Fibroblast of lung (primary cell): ENCODE measurements at places on chromosomes 4 and X.

- peak; percentile 70 for DNase-seq
Measured at GRCh38 chr4:186132577-186133242, 28.2 kb downstream of the FAM149A start.

DNA sequence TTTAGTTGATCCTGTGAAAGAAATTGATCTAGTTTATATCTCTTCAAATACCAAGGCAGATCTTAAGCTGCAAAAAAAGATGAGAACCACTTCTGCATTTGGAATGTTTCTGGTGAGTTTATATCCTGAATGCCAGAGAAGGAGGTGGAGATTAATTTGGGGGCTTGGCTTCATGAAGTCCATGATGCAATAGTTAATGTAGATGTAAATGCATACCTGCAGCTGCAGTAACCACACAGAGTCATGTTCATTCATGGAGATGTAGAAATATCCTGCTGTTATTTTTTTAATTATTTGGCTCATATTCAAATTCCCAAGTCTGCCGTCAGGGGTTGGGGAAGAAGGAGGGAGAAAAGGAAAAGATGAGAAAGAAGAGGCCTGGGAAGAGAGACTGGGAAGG, at the start of gene SULT1E1:
SULT1E1 (minus strand) TSS at position 94 of the 400 bp plus-strand sequence. CDS start 2,501 bp downstream, outside the sequence.
- DNase-seq, result peak; percentile 51

DNA sequence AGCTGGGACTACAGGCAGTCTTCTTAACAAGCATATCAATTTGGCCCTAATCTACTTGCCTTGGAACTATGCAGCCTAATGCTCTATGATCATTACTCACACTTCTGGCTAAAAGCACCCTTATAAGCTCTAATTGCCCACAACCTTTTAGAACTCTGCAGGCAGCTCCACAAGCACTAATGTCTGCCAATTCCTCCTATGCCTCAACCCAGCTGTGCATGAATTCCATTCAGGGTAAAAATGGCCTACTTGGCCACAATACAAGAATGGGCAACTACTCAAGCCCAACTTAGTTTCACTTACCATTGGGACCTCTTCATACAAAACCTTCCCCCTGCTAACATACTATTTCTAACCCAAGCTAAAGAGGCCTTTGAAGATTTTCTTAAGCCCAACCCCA, 51.7 kb downstream of the ZNF718 start:
- no peak for DNase-seq

- peak; percentile 91 for DNase-seq
Measured at GRCh38 chrX:151825925-151826485, 86.7 kb upstream of the MAGEA4 start.

DNA sequence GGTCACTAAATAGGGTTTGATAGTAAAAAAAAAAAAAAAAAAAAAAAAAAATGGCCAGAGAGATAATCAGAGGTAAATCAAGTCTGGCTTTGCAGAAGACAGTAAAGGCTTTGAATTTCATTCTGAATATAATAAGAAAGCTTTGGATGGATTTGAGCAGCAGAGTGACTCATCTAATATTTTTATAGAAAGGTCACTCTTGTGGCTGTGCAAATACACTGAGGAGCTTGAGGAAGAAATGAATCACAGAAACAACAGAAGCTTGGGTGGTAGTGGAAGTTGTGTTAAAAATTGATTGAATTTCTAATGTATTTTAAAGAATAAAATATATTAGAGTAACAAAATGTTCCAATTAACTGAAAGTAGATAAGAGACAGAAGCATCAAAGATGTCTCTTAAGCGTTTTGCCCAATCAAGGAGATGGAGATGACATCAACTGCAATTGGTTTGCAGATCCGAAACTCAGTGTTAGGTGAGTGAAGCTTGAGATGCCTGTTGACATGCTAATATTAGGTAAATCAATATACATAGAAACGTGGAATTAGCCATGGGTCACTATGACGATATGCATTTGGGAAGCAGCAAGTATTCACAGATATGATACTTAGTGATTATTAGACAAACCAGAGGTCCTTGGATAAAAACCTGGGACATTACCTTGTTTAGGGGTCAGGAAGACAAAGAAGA, 280.5 kb downstream of the GPM6A start:
- DNase-seq, result peak; percentile 58

DNA sequence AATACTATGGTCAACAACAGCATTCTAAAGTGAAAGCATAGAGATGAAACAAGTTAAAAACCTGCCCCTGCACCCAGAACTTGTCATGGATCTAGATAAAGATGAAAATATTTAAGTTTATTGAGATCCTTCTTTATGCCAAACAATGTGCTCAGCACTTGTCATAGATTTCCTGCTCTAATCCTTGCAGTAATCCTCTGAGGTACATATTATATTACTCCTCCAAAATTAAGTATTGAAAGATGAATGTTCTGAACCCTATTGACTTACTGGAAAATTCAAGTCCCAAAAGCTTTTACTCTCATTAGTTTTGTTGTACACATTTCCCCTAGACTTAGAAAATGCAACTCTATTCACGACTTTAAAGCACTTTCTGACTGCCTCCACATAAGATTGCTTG, 35.6 kb downstream of the CAMK2D start:
- DNase-seq, result no peak

GRCh38 chr4:158817562-158818296, 48.9 kb downstream of the FNIP2 start:
- DNase-seq, result peak; percentile 52

DNA sequence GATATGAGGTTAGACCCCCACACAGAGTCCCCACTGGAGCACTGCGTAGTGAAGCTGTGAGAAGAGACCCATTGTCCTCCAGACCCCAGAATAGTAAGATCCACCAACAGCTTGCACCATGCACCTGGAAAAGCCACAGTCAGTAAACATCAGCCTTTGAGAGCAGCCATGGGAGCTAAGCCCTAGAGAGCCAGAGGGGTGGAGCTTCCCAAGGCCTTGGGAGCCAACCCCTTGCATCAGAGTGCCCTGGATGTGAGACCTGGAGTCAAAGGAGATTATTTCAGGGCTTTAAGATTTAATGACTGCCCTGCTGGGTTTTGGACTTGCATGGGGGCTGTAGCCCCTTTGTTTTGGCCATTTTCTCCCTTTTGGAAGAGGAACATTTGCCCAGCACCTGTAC, 35.7 kb downstream of the HSD17B13 start:
- DNase-seq, result no peak

GRCh38 chr4:140038031-140038533, 115.9 kb downstream of the MAML3 start:
- no peak for DNase-seq

- DNase-seq, result no peak
Measured at GRCh38 chrX:28752330-28752729, 165.1 kb downstream of the IL1RAPL1 start.

- DNase-seq, result no peak
Measured at GRCh38 chrX:18935893-18936292, 48.0 kb downstream of the PHKA2 start.

DNA sequence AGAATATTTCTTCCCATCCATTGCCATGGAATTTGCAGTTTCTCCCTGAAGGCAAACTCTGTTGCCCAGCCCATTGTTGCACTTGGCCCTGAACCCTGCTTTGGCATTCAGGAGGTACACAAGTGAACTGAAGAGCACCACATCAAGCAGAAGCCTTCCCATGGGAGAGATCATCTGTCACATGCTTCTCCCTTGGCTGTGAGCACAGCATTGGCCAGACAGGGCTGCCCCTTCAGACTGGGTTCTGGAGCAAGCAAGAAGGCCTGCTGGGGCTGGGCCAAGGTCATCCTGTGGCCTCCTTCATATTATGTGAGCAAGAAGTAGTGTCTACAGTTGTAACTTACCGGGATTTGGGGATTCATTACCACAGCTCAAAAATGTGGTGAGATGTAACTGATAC, 22.7 kb downstream of the SCML1 start:
- DNase-seq, result no peak

DNA sequence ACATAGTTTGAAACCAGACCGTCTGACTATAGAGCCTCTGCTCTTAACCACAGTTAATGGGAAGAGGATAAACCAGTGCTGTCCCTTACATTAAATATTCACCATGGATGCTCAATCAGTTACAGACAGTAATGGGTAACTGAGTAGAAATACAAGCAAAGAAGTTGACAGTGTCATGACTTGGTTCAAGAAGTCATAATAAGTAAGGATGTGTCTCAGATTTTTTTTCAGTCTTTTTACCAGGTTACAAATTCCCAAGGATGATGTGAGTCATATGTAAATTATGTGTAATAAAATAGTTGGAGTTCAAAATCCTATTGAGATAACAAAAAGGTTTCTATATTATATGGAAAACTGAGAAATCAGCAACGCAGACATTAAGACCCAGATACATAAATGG, 31.1 kb downstream of the ZCCHC4 start:
- DNase-seq, result no peak

- DNase-seq, result no peak
Measured at GRCh38 chrX:20418379-20419150, 151.9 kb upstream of the RPS6KA3 start.

DNA sequence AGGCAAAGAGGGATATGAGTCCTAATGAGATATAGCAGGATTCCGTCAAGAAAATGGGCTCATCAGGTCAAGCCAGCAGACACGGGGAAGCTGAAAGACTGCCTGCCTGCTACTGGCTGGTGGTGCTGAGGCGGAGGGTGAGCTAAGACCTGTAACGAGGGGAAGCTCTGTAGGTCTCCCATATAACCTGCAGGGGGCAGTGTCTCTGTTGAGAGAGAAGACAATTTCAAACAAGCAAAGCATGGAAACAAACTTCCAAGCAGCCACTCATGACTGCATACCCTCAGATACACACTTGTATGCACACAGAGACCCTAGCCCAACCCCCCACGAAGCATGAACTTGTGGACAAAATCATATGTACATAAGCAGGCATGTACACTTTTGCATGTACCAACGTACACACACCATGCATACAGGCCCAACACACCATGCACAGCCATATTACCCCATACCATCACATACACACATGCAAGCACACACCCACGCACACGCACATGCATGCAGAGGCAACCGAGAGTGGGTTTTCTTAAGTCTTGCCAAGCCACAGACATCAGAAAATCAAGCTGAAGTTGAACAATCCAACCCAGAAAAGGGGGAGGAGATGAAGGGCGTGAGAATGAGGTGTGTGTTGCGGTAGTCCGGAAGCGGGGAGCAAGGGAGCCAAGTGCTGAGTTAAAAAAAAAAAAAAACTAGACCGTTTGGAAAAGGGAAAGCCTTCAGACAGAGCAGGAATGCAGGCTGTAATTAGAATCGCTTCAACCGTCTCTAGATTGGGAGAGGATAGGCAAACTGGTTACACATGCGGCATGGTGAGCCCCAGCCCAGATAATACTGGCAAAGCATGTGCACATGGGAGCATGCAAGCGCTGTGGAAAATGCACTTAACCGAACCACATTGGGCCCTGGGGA, 71.0 kb downstream of the PJA1 start:
- peak; percentile 71 for DNase-seq

- DNase-seq, result peak; percentile 31
Measured at GRCh38 chr4:138959097-138959815, 56.3 kb upstream of the NOCT start.

DNA sequence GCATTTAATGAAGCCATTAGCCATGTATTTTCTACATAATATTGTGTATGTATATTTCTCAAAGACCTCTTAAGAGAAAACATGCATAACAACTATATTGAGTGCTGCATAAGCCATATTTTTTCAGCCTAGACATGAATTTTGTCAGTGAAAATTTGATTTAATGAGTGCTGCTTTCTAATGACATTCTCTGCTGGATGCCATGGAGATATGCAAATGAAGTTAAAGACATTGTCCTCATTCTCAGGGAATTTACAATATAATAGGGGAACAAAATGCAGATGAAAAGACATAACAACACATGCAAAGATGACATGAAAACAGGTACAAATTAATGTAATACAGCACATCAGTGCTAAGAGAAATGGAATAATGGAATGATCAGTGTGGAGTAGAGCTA, 118.7 kb downstream of the ATOH1 start:
- no peak for DNase-seq

DNA sequence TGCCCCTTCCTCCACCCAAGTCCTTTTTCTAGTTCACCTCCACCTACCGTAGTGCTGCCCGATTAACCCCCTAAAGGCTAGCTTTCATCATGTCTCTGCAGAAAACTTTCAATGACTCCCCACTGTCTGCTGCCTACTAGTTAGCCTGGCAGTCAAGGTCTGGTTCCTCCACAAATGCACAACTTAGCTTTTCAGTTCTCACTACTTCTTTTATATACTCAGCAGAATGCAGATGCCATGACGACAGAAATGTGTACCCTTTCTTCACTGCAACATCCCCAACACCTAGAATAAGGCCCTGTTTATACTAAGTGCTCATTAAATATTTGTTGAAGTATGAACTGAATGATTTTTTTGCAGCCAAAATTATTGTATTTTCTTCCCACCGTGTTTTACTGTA, 30.9 kb upstream of the RASGEF1B start:
- DNase-seq, result no peak

DNA sequence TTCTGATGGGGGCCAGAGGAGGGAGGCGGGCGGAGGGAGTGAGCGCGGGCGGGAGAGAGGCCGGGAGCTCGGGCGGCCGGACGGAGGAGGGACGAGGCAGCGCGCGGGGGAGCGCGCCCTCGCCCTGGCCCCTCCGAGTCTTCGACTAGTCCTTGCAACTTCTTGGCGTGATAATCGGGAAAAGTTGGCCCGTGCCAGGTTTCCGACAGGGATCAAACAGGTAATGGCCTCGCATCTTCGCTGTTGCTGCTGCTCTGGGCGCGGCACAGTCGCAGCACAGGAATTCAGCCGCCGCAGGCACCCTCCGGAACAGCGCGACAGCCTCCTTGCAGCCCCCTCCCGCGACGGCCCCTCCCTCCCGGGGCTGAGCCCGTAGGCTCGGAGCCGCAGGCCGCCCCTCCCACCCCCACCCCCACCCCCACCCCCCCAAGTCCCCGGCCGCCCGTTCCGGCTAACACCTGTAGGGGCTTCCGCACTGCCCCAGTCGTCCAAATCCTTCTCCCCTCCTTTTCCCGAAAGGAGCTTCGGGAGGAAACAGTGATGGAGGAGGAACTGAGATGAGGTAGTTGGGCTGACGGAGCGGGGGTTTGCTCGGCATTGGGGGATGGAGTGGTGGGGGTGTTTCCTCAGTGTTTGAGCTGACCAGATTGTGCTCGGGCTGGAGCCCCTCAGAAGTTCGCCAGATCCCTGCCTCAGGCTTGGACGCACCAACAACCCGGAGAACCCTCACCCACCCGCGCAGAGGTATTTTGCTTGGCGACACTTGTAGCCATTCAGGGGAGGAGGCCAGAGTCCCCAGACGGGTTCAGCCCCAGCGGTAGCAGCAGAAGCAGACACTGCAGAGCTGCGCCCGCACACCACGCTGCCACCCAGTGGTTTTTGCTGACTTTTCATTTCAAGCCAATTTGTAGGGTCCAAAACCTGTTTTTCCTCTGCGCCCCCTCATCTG, at the start of gene FGF13:
FGF13 (minus strand) TSS at position 319 of the 949 bp plus-strand sequence. CDS start 714 bp downstream, outside the sequence.
- peak; percentile 1 for DNase-seq

- peak; percentile 1 for DNase-seq
Measured at GRCh38 chr4:67250131-67250896, 295.0 kb downstream of the CENPC start.

DNA sequence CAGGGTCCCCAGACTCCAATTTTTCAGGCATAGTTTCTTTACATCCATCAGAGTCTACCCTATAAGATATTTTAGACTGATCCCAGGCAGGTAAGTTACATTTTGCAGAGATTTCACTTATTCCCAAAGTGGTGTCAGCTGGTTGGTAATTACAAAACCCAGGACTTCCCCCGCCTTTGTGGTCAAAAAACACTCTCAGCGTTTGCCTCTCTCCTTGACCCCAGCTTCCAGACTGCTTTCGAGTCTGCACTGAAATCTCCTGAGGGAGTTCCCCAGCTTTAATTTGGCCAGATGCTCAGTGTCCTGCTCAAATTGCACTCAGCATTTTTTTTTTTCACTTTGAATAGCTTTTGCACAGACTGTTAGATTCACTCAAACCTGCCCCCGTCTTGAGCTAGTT, 11.2 kb upstream of the AMOT start:
- DNase-seq, result peak; percentile 47

GRCh38 chrX:13733506-13733905, 914 bp downstream of the TRAPPC2 start:
- peak; percentile 10 for DNase-seq
